ENCODE measurements at places on chromosomes 6 and 20.
A peak's percentile ranks its signal among the peaks of the same experiment; 100 is the strongest.

- peak; percentile 25 for DNase-seq
Measured at GRCh38 chr20:20864351-20865096, 152.1 kb upstream of the RALGAPA2 start.

GRCh38 chr6:130796313-130796905 lies 30.8 kb upstream of the SMLR1 start:
- no peak for DNase-seq

GRCh38 chr6:24117021-24117420 lies 9.0 kb upstream of the NRSN1 start:
- no peak for DNase-seq

DNA sequence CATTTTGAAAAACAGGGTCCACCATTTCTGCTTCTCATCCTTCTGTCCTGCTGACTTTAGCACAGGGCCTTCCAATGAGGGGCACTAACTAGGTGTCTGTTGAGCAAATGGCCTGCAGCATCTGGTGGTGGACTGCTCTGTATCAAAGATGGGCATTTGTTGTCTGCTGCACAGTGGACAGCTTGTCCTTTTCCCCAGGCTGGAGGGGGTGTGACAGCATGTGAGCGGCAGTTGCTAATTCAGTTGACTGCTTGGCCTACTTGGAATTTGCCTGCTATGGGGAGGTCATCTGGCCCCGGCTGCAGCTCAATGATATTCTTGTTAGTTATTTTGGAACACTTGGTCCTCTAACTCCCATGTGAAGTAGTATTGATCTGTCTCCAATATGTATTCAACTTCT lies 93.7 kb downstream of the SH3BGRL2 start:
- no peak for DNase-seq

DNA sequence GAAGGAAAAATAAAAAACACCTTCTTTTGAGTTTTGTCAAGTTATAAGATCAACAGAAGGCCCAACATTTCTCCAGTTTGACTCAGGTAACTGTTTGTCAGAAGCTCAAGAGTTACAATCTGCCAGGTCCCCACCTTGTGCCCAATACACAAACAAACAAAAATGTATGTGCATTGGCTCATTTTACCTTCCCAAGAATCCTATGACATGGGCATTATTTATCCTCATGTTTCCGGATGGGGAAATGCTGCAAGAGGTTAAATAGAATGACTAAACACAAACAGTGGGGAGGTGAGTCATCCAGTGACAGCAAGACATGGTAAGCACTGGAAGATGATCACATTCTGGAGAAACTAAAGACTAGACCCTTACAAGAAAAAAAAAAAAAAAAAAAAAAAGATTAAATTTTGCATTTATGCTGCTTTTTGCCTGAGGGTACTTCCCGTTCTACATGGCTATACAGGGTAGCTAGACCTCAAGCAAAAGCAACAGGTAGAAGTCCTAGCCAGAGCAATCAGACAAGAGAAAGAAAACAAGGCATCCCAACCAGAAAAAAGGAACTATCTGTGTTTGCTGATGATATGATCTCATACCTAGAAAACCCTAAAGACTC lies 23.6 kb upstream of the ANKRD60 start:
- no peak for DNase-seq

GRCh38 chr20:34978092-34978744 lies 22.6 kb downstream of the MYH7B start:
- no peak for DNase-seq

DNA sequence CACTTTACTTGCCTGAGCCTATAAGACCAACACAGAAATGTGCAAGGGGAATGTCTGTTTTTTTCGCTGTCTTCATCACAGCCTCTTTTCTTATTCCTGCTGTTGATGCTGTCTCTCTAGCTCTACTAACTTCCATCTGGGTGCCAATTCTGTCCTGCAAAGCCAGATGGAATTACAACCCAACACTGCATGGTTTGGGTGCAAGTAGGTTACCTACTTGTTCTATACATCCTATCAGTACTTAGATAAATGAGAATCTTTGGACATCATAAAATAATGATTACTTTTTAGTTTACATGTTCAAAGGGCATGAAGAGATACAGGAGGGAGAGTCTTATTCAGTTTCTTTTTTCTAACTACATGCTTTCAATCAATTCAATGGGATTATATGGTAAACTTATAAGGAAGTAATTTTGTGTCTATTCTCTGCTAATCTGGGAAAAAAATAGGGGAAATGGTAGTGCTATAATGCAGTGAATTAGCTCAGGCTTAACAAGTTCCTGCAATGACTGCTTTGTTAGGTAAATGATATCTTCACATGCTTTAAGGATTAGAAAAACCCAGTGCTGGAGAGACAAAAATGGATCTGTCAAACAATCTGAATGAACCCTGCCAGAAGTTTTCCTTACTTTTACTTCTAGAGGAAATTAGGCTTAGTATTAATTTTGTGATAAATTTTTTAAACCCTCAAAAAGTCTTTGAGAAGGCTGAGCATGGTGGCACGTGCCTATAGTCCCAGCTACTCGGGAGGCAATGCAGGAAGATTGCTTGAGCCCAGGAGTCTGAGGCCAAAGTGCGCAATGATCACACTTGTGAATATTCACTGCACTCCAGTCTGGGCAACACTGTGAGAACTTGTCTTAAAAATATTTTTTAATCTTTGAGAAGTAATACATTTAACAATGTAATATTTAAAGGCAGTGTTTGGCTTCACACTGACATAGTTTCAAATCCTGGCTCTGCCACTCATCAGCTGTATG lies 86.5 kb upstream of the E2F3 start:
- DNase-seq: no peak

DNA sequence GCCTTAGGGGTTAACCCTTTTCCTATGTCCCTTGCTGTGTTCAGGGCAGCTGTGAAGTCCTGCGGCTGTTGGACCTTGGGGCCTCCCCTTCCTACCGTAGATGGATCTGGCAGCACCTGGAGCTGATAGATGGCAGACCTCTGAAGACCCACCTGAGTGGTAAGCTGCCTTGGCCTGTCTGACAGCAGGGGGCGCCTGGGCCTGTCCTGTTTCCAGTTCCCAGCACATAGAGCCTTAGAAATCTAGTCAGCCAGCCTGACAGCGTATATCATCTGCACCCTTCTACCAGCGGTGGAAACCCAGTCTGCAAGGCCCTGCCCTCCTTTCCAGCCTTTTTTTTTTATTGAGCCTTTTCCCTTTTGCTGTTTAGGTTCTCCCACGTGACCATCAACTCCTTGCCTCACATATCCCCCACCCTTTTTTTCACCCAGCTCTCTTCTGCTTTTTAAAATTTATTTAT lies 26.6 kb downstream of the CNBD2 start:
- peak; percentile 49 for DNase-seq

DNA sequence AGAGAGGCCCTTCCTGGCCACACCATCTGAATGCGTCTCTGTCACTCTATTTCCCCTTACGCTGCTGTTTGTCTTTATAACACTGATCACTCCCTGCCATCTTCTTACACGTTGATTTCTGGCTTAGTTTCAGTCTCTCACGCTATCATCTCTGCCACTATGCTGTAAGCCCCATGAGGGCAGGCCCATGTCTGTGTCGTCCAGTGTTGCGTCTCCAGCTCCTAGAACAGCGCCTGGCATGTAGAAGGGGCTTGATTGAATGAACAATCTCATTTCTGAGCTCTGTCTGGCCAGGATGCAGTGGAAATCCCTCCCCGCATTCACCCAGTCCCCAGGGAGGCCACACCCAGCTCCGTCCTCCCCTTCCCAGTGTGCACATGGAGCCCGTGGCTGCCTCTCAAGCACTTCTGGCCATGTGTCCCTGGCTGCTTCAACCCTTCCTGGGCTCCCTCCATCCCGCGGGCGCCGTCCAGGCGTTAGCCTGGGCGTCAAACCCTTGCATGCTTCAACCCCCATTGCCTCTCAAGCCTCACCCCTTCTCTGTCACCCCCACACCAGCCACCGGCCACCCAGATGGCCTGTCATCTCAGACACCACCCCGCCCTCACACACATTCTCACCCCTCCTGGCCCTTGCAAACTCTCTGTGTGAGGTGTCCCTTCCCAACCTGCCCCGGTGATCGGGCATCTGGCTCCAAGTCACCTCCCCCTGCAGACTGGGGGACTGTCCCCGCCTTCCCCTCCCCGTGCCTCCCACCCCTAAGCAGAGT lies 71.1 kb downstream of the SRC start:
- no peak for DNase-seq
